ENCODE measurements at places on chromosomes 1 and 21. TPM values are rescaled to one million over a fixed set of nuclear protein-coding genes. Genes with fewer than 3 reads are reported as not detected.

The DLGAP3 gene
- total RNA-seq, result 1.8 TPM

The GBP5 gene
- total RNA-seq, result not detected

The FMO1 gene
- total RNA-seq, result not detected

The TAS1R1 gene
- not detected for total RNA-seq

The KRTAP19-5 gene
- not detected for total RNA-seq

The MOB3C gene
- 4.8 TPM for total RNA-seq

The PRXL2B gene
- total RNA-seq, result 11.7 TPM

The HUNK gene
- 0.05 TPM for total RNA-seq

The L1TD1 gene
- total RNA-seq, result not detected

The TRABD2B gene
- 0.13 TPM for total RNA-seq

The RHD gene
- 1.2 TPM for total RNA-seq

The CLCA2 gene
- total RNA-seq, result 0.08 TPM

The FCRL4 gene
- not detected for total RNA-seq

The CSMD2 gene
- total RNA-seq, result 0.03 TPM

The S100A1 gene
- total RNA-seq, result 586 TPM

The PGLYRP4 gene
- not detected for total RNA-seq

The CD1C gene
- total RNA-seq, result not detected

The ZNF695 gene
- total RNA-seq, result 0.08 TPM

The TEX38 gene
- not detected for total RNA-seq

The KCNK1 gene
- total RNA-seq, result 0.45 TPM

Data from SK-MEL-5 (cell line).